ENCODE measurements at places on chromosomes 5 and 9.
A peak's percentile ranks its signal among the peaks of the same experiment; 100 is the strongest.

DNA sequence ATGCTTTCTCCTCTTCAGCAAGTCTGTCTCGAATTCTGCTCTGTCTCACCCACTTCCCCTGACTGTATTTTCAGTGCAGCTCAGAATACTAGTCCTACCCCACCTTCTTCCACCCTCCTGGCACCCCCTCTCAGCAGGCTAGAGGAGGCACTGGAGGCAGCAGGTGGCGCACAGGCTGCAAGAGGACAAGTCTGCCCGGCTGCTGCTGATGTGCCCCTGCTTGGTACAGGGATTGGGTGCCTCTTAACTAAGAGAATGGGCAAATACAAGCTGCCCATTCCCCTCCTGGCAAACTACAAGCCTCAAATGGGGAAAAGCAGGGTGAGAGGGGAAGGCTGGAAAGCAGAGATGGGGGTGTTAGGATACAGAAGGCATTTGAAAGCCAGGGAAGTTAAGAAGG, 5.1 kb downstream of the TLN1 start:
- no peak for DNase-seq

- DNase-seq = no peak
Measured at GRCh38 chr9:107455425-107456135, 34.0 kb downstream of the KLF4 start.

DNA sequence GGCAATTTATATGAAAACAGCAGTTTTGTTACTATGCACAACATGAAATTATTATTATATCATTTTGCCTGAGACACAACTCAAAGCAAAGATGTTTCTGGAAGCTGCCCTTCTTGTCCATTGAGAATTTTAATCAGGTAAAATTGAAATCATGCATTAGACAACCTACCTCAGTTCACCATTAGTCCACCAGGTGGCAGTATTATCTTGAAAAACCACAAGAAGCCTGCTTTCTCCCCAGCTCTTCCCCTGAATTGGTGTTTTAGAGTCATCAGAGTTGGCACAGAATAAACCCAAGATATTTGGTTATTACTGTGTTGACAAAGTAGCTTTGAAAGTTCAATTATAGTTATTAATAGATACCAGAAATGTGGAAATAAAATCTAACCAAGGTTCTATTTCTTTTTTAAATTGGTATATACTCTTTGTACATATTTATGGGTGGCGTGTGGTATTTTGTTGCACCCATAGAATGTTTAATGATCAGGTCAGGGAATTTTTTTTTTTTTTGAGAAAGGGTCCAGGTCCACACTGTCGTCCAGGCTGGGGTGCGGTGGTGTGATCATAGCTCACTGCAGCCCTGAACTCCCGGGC, 25.7 kb downstream of the UTP15 start:
- DNase-seq = peak; percentile 76

DNA sequence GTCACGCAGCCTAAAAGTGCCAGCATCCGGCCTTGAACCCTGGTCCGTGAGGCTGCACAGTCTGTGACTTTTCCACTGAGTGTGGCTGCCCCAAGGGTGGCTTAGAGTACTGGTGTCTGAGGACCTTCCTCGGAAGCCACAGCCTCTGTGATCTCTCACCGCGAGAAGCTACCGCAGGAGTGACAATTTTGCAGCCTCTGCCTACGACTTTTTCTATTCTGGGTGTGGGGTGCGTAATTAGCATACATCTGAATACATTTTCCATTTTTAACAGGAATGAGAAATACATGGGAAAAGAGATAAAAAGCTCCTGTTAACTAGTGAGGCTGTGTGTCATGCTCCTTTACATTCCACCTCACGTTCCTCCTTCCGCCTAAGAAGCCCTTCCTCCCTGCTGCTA, 48.3 kb upstream of the HRH2 start:
- no peak for DNase-seq

DNA sequence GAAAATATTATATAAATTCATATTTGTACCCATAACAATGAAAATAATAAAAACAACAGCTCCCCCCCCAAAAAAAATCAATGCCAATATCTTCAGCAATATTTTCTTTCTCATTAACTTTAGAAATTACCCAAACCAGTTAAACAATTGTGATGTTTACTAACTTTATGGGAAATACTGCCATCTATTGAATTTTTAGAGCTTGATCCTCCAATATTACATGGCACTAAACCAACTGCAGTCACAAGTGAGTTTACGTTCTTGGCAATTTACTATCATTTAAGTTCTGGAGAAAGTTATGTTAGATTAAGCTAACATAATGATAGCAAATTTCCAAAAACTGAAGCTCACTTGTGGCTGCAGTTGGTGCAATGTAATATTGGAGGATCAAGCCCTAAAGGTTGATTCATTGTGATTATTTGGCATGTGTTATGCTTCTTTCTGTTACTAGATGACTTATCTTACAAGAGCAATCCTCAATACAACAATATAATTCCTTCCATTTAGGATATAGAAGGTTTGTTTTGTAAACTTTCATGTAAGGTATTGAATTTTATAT, 379.5 kb downstream of the CDH18 start:
- no peak for DNase-seq

DNA sequence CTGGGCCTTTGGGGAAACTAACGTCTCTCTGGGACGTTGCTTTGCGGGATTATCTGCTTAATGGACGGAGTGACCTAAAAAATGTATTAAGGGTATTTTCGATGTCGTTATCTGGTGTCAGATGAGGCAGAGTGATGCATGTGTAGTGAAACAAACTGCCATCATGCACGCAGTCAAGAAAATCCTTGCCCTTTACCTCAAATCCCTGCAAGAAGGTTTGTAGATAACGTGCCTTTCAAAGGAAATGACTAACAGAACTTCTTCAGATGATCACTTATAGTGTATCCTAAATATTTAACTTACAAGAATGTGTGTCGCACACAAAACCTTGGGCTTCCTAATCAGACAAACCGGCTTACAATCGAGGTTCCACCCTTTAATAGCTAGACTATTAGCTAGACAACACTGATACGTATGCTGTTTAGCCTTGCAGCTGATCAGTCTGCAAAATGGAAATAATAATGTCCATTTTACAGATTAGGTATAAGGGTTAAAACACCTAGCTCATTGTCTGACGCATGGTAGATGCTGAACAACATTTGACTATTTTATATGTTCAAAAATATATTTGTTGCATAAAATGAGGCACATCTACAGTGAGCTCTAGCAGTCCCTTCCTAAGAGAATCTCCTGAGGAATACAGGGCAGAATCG, 541 bp upstream of the TBCA start:
- no peak for DNase-seq

- DNase-seq = no peak
Measured at GRCh38 chr9:125748446-125749099, 1.4 kb downstream of the PBX3 start.

DNA sequence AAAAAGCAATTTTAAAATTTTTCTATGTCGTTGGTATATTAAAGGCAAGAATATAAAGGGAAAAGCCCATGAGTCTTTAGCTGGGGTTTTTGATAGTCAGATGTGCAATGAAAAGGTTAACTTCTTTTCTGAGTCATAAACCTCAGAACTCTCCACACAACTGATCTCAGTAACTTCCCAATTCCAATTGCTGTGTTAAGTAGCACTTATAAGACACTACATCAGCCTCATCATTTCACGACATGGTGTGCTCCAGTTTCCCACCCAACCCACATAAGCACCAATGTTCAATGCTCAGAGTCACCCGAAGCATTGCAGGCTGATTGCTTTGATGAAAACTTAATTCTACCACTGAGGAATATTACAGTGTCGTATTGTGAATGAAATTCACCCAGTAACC, 155.8 kb downstream of the TSSK1B start:
- DNase-seq = no peak

All from HFF-Myc (cell line).